Bone marrow (tissue), 2 donors: ENCODE measurements at places on chromosomes 3 and 15.

GRCh38 chr15:69095274-69095673, 65.2 kb upstream of the GLCE start:
- DNase-seq = no peak

- no peak for DNase-seq
These were observed 772 bp downstream of the TSPAN3 start for GRCh38 chr15:77070180-77070494.

GRCh38 chr15:74754593-74755215, 6.1 kb downstream of the CYP1A2 start:
- DNase-seq = no peak

- no peak for DNase-seq
These were observed 163.1 kb downstream of the PLCL2 start for GRCh38 chr3:17047894-17048293.

GRCh38 chr3:114176487-114176886, 2.4 kb downstream of the DRD3 start:
- no peak for DNase-seq

GRCh38 chr15:79952329-79952728, 18.7 kb downstream of the BCL2A1 start:
- no peak for DNase-seq

GRCh38 chr15:72319360-72319984, 485 bp downstream of the CELF6 start:
- no peak for DNase-seq

DNA sequence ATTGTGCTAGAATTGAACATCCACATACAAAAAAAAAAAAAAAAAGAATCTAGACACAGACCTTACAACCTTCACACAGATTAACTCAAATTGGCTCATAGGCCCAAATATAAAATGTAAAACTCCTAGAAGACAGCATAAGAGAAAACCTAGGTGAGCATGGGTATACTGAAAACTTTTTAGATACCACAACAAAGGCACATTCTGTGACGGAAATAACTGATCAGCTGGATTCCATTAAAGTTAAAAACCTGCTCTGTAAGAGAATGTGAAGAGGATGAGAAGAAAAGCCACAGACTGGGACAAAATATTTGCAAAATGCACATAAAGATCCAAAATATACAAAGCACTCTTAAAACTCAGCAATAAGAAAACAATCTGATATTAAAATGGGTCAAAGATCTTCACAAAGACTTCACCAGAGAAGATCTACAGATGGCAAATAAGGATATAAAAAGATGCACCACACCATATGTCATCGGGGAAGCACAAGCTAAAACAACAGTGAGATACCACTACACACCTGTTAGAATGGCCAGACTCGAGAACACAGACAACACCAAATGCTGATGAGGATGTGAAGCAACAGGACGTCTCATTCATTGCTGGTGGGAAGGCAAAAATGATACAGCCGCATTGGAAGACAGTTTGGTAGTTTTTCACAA, 167.9 kb downstream of the PDE8A start:
- DNase-seq = no peak

DNA sequence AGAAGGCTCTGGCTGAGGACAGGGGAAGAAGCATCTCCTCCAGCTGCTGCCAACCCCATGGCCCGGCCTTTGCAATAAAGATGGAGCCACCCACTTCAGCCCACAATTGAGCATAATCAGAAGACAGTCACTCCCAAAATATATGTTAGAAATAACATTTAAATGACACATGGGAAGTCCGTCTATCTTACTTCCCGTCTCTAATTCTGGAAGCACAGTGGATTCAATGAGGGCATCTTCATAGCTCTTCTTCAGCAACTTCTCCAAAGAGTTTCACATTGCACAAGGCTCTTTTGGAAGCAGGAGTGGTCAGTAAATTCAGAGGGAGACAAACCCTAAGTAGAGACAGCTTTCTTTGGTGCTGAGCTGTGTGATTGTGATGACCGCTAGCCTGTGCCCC, 67.0 kb upstream of the SEC61A1 start:
- no peak for DNase-seq

GRCh38 chr3:60187343-60187742, 1063.9 kb downstream of the FHIT start:
- DNase-seq = no peak

- DNase-seq = no peak
These were observed 103.9 kb downstream of the SHQ1 start for GRCh38 chr3:72744330-72744729.

DNA sequence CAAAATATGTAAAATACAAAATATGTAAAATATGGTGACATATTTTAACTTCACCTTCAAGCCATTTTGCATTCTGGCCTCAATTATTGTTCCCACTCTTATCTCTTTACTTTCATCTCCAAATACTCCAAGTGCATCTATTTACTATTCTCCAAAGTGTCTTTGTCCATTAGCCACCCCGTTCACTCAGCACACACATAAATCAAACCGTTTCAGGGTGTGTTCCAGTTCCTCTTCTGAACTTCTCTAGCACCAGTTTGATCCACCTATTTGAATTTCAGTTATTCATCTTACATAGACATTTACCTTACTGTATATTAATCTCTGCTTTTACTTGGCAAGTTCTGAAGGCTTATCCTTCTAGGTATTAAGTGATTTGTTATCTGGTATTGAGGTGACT, 45.1 kb downstream of the SGO1 start:
- DNase-seq = no peak

GRCh38 chr3:81349816-81350340, 411.6 kb downstream of the GBE1 start:
- DNase-seq = no peak

GRCh38 chr3:144033240-144033589, 61.6 kb downstream of the DIPK2A start:
- DNase-seq = no peak

DNA sequence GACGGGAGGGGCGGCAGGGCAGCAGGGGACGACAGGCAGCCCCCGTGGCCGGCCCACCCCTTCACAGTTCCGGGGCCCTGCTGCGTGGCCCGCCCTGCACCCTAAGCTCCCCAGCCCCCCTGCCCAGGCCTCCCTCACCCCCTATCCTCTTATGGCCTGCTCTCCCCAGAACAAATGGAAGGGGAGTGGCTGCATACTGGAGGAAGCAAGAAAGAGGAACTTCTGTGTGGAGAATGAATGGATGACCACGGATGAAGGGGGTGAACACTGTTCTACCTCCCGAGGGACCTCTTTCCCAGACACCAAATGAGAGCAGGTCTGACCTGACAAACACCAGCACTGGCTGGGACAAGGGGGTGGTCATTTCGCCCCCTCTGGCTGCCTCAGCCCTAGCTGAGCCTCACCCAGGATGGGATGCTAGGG, 25.0 kb downstream of the SEC61A1 start:
- DNase-seq = peak; percentile 52

DNA sequence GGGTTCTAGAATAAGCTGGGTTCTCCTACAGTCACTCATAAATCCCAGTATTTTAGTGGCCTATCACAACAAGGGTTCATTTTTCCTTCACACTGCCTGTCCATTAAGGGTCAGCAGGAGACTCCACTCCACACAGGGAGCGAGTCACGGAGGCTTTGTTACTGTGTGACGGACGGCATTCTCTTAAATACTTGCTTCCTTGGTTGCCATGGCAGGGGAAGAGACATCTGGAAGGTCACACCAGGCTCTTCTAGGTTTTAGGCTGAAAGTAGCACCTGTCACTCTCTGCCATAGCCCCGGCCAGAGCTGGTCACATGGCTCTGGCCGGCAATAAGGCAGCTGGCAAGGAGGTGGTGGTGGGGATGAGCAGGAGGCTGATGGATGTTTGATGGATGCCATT, 89.4 kb upstream of the ANKRD34C start:
- no peak for DNase-seq

DNA sequence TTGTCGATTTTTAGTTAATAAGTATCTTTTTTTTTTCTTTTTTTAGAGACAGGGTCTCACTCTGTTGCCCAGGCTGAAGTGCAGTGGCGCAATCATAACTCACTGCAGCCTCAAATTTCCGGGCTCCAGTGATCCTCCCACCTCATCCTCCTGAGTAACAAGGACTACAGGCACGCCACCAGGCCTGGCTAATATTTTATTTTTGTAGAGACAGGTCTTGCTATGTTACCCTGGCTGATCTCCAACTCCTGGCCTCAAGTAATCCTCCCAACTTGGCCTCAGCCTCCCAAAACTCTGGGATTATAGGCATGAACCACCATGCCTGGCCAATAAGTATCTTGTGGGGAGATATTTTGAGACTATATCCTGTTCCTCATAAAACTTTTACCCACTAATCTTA, 29.4 kb upstream of the ARID3B start:
- no peak for DNase-seq

DNA sequence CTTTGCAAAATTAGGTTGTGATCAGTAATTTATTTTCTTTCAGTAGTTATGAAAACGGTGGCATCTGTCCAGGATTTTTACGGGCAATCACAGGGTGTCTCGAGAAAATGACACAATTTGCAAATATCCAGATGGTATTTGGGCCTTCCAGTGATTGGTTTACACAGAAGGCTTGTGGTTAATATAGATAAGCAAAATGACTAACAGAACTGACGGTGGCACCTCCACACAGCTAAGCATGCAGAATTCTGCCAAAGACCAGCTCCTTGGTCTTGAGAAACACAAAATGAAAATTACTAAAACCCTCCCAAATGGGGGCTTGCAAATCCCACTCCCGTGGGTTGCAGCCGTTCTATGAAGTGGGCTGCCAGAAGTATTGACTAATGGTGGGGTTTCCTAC, 5.5 kb downstream of the ARHGEF3 start:
- no peak for DNase-seq

DNA sequence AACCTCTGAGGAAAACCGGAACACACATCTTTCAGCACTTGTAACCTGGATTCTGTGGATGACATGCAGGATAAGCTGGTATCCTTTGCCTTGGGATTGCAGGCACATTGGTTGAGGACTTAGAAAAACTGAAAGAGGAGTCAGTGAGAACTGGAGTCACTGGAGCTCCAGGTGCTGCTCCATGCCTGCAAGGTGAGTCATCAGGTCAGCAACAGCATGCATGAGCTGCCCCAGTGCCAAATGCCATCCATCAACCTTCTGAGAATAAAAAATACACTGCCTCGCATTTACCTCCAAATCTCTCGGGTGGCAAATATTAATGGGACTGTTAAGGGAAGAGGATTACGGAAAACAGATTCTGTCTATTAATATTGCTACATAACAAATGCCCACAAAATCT, 729.1 kb downstream of the NTRK3 start:
- no peak for DNase-seq

DNA sequence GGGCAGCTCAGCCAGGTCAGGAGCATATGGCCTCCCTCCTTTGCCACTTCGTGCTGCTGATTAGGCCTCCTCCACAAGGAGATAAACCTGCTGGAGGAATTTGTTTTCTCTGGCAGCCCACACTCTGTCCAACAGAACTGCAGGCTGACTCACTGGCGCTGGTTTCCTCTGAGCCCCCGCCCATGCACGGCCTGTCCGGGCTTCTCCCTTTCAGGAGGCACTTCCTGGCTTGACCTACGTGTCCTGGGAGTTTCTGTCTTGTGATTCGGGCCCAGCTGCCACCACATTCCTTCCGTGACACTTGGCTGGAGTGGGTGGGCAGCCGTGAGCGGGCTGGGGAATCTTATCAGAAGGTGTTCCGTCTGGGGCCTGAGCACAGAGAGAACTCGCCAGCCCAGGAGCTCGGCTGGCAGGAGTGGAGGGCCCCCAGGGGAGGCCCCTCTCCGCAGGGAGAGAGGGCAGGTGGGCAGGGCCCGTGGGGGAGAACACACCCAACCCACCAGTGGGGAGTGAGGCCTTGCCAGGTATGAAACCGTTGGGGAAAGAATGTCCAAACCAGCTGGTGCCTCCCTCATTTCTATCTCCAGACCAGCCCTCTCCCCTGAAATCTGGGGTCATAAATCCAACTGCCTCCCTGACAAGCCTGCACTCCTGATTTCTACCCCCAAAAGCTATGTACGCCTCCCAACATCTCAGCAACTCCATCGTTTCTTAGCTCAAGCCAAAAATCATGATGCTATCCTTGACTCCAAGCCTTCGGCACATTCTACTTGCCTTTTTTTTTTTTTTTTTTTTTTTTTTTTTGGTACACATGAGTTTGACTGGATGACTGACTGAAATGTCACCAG, 110.6 kb upstream of the MEF2A start:
- no peak for DNase-seq

DNA sequence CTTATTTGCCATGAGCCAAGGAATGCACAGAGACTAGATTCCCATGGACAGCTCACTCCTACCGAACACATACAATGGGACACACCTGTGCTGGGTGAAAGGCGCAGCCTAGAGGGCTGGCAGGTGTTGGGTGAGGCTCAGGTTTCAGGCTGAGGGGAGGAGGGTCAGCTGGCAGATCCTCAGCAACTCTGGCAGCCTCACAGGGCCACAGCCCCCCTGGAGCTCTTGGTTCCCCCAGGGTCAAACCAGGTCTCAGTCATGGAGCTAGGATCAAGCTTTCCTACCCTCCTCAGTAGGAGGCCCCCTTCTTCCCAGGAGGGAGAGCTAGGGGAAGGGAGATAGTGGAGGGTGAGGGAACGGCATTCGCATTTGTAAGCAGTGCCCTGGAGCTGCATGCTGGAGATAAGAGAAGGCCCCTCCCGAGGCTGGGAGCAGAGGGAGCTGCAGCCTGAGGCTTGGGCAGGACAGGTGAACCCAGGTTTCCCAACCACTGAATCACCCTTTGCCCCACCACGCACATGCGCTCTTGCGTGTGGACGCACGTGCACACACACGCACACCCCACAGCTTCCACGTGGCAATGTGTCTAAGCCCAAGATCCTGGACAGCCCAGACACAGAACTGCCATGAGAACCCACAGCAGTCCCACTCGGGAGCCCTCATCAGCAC, 26.3 kb upstream of the TFRC start:
- no peak for DNase-seq

DNA sequence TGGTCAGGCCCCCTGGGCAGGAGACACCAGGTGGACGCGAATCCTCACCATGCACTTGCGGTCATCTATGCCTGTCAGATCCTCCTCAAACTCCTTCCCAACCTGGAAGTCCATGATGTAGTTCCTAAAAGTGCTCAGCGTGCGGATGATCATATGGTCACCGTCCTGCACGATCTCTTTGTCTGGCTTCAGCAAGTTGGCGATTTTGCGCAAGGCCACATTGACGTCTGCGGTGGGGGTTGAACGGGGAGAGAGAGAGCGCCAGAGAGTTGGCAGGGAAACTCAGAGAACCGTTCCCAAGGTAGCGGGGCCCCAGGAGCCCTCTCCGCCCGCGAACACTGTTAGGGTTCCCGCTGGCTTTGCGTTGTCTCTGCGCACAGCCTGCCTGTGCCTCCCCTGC, 809 bp downstream of the RBP1 start:
- no peak for DNase-seq

- DNase-seq = no peak
These were observed 589.6 kb downstream of the PDCD6IP start for GRCh38 chr3:34387826-34388564.

- DNase-seq = no peak
These were observed 180.8 kb downstream of the MEGF11 start for GRCh38 chr15:66072616-66073361.

GRCh38 chr15:73845507-73845906, 27.9 kb upstream of the TBC1D21 start:
- DNase-seq = no peak

DNA sequence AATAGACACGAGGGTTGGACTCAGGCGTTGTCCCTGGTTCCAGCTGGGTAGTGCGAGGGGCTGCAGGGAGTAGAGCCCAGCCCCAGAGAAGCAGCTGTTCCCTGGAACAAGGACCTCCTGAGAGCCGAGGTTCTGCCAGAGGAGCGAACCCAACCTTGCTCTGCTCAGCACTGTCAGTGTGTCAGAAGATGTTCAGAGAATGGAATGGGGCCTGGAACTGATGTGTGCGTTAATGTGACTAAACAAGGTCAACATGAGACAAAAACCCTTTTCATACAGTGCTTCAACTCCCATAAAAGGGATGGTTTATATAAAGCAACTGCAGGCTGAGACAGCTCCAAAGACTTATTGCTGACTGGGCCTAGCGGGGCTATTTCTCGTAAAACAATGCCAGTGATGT, 35.5 kb upstream of the HACD2 start:
- no peak for DNase-seq
